ENCODE measurements at places on chromosomes 4 and X.

GRCh38 chr4:83189631-83190136 lies 75.2 kb upstream of the PLAC8 start:
- DNase-seq = no peak

DNA sequence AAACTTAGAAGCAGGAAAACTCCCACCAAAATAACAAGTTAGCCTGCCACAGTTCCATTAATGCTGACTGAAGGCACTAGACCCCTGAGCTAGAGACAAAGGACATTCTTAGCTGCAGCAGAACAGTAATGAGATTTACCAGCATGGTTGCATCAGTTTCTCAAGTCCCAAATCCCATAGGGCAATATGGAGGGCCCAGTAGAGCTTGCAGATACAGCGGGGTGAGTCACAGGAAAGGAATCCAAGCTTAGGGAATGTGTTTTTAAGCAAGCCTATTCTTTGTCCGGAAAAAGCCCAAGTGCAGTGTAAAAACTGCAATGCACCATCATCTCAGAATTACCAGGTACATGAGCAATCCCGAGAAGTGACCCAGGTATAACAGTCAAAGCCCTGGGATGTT lies 51.3 kb upstream of the EXOC1L start:
- no peak for DNase-seq

DNA sequence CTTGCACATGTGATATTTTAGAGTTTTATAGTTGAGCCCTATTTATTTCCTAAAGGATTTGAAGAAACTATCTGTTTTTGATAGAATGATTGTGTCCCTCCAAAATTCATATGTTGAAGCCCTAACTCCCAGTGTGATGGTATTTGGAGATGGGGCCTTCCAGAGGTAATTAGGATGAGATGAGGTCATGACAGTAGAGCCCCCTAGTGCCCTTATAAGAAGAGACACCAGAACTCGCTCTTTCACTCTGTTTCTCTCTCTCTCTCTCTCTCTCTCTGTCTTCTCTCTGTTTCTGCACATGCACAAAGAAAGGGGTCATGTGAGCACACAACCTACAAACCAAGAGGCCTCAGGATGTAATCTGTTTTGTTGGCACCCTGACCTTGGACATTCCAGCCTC lies 921.9 kb upstream of the DIAPH2 start:
- DNase-seq = no peak

DNA sequence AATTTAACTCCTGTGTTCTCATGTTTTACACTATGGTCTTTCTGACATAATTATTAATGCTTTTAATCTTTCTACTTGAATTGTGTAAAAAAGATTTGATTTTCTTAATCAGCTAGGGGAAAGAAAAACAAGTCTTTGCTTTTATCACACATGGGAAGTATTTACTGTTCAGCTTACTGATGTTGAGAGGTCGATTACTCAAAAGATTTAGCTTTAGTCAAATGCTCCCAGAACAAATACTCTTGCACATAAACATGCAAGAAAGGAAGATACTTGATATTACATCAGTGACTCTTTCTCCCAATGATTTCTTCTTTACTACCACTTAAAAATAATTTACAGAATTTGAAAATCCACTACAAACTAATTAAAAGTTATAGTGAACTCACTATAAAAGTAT lies 198.3 kb upstream of the FAT4 start:
- no peak for DNase-seq

DNA sequence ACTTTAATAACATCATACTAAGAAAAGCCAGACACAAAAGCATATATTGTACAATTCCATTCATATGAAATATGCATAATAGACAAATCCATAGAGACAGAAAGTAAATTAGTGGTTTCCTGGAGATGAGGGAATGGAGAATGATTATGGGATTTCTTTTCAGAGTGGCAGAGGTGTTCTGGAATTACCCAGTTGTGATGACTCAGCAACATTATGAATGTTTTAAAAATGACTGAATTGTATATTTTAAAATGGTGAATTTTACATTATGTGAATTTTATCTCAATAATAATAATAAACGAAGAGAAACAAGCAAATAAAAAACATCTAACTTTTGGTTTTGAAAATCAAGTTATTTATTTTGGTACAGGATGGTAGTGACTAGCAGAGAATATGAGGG lies 11.2 kb downstream of the ZXDA start:
- no peak for DNase-seq

DNA sequence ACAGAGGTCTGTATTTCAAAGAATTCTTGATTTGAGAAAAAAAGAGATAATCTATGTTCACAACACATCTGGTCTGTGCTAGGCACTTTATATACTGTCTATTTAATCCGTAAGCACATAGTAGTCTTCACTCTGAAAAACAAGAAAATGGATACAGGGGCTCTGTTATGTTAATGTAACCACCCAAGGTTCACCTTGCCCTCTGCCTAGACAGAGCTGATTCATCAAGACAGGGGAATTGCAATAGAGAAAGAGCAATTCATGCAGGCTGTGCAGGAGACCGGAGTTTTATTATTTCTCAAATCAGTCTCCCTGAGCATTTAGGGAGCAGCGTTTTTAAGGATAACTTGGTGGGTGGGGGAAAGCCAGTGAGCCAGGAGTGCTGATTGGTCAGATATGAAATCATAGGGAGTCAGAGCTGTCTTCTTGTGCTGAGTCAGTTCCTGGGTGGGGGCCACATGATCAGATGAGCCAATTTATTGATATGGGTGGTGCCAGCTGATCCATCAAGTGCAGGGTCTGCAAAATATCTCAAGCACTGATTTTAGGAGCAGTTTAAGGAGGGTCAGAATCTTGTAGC lies 92.9 kb upstream of the TNIP3 start:
- no peak for DNase-seq

DNA sequence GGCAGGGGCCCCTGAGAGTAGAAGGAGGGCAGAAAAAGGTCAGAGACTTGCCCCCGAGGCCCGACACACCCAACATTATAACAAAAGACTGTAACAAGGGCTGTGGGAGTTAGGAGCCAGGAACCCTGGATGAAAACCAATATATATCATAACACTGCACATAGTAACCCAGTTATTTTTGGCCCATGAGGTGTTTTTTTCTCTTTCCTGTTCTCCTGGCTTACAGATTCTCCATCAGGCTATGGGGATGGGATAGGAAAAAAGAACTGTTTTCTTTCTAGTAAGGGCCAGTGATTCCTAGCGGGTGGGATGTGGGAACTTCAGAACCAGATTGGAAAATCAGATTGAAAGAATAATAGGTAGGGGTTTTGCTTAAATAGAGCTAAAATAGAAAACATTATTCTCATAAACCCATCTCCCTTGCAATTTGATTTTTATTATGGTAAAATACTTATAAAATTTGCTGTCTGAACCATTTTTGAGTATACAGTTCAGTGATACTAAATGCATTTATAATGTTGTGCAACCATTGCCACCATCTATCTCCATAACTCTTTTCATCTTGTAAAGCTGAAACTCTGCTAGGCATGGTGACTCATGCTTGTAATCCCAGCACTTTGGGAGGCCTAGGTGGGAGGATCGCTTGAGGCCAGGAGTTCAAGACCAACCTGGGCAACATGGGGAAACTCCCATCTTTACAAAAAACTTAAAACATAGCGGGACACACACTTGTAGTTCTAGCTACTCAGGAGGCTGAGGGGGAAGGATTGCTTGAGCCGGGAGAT lies 33.5 kb downstream of the SNX25 start:
- no peak for DNase-seq

DNA sequence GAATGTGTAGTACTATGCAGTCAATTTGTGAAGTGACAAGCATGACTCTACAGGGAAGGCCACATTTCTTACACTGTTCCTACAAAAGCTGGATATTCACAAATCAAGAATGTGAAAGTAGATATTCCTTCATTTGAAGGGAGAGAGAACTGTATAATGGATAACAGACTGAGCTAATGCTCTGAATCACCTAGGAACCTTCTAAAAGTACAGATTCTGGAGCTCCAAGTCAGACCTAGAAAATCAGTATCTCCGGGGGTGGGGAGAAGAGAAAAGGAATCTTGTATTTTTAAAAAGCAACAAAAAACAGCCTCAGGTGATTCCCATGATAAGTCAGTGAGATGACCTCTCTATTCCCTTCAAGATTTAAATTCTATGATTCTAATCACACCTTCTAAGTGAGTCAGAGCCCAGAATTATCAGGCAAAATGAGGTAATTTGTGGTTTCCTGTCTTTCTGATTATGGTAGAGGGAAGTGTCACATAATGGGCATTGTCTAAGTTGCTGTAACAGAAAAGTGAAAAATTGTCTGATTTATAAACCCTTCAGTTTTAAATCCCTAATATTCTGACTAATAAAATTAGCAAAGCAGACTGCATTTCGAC lies 80.9 kb downstream of the IL21 start:
- DNase-seq = no peak

DNA sequence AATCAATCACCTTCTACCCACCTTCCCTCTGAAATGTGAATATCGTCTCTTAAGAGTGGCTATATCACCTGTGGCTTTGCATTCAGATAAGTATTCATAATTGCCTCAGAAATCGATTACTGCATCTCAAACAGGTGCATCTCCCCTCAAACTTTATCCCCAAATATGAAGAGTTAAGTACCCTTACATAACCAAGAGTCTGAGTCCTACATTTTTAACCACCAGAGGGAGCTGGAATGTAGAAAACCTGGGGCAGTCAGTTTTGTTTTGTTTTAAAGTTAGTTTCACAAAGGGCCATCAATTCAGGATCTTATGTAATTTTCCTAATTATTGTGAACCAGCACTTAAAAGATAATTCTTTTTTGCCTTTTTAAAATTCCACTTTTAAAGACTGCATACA lies 5.7 kb downstream of the TCEANC start:
- no peak for DNase-seq

DNA sequence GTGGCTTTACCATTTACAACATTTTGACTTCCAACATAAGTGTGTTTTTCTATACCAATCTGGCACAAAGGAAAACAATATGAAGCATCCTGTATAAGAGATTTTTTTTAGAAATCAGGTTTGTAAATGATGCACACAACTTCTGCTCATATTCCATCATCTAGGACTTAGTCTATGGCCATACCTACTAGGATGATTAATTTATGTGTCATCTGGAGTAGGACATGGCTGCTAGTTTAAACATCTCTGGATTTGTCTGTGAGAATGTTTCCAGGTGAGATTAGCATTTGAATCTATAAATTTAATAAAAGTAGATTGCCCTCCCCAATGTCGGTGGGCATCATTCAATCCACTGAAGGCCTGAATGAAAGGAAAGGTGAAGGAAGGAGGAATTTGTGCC lies 682.8 kb upstream of the GRID2 start:
- no peak for DNase-seq

DNA sequence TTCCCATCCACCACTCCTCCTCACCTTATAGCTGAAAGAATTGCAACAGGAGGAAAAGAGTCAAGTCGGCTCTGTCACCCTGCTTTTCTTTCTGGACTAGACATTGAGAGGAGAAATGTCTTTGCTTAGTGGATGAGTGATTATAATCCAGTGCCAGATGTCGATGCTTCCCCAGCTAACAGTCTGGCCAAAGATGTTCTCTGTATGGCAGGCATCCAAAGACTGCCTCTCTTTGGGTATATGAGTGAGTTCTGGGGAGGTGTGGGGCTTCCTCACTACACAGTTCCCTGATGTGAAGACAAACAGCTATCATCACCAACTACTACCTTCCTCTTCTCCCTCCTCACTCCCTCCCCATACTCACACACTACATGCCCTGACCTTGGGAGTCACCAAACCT lies 90.9 kb downstream of the COMMD8 start:
- DNase-seq = no peak

GRCh38 chr4:82885410-82885809 lies 5.5 kb downstream of the SEC31A start:
- no peak for DNase-seq

- DNase-seq = no peak
Measured at GRCh38 chrX:16658284-16658683, 8.3 kb downstream of the S100G start.

GRCh38 chr4:109811707-109812106 lies 3.9 kb upstream of the GAR1 start:
- no peak for DNase-seq

DNA sequence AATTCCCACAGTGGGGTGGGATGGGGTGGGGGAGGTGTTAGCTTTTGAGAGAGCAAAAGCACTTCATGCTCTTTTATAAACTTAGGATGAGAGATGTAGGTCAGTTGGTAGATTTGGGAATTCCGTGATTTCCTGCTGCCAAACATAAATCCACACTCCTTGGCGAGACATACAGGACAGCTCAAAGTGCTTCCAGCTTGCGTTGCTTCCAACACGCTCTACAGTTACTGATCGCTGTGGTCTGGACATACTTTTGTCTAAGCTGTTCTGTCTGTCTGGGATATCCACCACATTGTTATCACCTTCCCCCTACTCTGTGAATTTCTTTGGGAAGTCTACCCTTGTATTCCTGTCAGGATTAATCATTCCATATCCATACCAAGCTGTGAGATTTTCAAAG lies 117.5 kb downstream of the RAPGEF2 start:
- no peak for DNase-seq

DNA sequence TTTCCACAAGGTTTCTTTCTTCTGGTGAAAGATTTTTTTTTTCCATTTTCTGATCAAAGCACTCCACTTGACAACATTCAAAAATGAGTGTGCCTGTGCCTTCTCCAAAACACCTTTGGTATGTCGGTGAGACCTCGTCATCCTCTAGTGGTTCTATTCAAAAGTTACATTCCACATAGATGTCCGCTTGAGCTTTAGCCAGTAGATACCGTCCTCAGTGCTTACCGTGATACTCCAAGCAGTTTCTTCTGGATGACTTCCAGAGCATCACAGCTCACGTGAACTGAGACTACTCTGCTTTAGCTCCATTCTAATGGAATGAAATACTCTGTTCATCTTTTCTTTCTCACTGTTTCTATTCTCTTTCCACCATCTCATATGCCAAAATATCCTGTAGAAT lies 38.2 kb upstream of the VEGFC start:
- DNase-seq = no peak

DNA sequence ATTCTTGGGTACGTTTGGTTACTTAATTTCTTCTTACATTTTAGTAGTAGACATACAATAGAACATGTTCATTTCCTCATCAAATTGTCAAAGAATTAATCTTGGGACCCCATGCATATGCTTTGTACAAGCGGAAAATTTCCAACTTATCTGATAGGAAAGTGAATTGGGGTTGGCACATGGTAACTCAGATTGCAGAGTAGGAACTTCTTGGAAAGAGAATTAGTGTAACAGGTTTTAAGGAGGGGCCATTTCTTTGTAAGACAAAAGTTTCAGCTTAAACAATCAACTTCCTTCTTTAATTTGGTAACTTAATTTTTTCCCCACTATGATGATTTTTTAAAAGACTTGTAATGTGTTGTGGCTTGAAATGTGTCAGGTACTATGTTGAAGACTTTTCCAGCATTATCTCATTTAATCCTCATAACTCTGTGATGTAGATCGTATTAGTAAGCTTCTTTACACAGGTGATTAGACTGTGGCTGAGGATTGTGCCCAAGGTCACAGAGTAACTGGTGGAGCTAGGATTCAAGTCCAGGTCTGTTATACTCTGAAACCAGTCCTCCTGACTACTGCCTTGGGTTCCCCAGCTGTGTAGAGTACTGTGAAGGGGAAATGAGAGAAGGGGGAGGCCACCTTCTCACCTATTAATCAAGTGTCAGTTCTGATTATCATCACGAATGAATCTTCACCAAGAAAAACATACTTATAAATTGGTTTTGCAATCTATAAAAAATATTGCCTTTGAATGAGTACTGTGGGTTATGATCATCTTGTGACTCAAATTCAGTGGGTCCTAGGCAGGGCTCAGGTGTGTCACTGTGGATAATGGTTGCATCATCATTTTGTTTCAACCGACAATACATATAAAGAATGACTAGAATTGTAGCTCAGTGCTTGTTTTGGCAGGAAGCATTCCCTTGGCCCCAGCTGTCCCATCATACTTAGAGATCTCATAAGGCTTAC lies 4.3 kb downstream of the GK start:
- DNase-seq = no peak

GRCh38 chr4:170741856-170742255 lies 652.1 kb upstream of the AADAT start:
- DNase-seq = no peak
